ENCODE measurements at places on chromosomes 5 and 9.

DNA sequence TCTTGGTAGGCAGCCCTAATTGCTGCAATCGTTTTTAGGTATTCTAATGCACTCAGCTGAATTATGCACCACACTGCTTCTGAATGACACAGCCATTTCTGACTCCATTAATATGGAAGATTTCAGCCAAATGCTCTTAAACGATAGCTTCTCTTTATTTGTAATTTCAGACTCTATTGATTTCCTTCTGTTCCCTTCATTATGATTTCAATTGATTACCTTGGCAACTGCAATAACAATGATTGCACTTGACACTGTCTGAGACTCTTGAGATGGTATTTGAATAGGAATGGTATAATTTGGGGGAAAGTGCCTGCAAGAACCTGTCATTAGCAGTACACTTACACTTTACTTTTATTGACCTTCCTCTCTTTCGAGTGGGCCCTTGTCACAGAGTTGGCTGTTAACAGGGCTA is 296.1 kb upstream of the DMAC1 start:
- no peak for DNase-seq

GRCh38 chr5:108696951-108697715 is 50.6 kb upstream of the FER start:
- no peak for DNase-seq

DNA sequence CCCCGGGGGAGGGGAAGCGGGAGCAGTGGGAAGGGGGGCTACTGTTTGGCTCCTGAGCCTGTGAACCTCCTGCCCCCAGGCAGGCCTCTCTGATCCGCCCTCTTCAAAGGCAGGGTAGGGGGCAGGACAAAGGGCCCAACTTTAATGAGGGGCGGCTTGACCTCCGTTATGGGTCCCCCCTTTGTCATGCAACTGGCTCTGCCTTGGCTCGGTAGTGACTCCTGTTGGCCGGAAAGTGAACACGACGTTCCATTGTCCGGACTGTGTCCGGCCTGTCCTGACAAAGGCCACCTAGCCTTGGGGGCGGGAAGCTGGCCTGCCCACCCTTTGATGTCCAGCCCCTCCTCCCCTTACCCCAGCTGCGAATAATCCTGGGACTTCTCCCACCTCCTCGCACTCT is 1.3 kb downstream of the CDX1 start:
- DNase-seq = no peak

GRCh38 chr9:27347889-27348288 is 50.9 kb upstream of the EQTN start:
- no peak for DNase-seq

GRCh38 chr9:137666955-137667670 is 48.3 kb downstream of the EHMT1 start:
- no peak for DNase-seq

- no peak for DNase-seq
These were observed 28.4 kb downstream of the SLC6A18 start for GRCh38 chr5:1253456-1254105.

- no peak for DNase-seq
These were observed 344.8 kb downstream of the MTRR start for GRCh38 chr5:8213701-8214240.

- DNase-seq = no peak
These were observed 1574.5 kb upstream of the WWC1 start for GRCh38 chr5:166716856-166717492.

GRCh38 chr5:91245871-91246270 is 137.2 kb downstream of the ARRDC3 start:
- no peak for DNase-seq

DNA sequence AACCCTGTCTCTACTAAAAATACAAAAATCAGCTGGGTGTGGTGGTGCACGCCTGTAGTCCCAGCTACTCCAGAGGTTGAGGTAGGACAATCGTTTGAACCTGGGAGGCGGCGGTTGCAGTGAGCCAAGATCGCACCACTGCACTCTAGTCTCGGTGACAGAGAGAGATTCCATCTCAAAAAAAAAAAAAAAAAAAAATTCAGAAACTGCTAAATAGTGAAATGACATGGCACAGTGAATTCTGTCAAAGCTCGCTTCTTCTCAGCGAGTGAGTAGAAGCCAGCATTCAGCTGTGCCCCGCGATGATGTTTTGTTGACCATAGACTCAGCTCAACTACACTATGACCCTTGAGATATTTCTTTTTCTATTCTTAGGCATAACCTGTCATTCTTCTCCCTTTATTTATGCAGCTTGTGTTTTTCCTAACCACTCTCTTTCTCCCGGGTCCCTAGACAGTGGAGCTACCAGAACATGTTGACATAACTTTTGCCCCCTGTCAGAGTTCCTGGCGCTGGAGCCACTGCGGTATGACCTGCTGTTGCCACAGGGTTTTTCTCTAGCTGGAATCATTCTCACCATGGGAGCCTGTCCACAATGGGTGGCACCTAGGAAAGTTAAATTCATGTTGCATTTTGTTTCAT is 13.5 kb upstream of the IQGAP2 start:
- no peak for DNase-seq

DNA sequence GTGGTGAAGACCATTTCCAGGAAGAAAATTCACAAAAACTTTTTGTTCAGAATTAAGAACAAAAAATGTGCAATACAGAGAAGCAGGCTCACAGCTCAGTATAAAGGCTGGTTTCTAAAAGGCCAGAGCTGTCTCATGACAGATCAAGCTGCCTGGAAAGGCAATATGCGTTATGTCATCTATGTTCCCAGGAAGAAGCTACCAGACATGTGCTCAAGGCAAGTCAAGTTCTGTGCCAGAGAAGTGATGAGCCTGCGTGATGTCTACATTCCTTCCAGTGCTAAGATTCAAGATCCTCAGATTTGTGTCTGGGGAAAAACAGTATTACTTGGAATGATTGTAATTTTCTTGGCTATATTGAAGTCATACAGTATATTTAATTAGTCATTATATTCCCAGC is 104.3 kb downstream of the PDE4D start:
- no peak for DNase-seq

DNA sequence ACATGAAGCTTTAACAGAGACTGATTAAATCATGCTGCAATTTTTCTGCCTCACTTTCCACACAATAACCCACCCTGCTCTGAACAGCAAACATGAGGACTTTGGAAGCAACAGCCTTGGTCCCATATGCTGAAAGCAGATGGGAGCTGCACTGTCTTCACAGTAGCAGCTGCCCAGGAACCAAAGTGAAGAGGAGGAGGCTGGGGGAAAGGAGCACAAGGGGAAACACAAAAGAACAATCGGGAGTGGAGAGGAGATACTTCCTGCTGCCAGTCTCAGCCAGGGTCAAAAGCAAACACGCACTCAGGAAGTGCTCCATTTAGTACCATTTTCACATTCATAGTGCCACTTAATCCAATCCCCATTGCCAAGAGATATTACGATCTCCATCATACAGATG is 183.3 kb upstream of the PUM3 start:
- no peak for DNase-seq

- DNase-seq = no peak
These were observed 75.3 kb downstream of the HMGCR start for GRCh38 chr5:75412111-75412990.

DNA sequence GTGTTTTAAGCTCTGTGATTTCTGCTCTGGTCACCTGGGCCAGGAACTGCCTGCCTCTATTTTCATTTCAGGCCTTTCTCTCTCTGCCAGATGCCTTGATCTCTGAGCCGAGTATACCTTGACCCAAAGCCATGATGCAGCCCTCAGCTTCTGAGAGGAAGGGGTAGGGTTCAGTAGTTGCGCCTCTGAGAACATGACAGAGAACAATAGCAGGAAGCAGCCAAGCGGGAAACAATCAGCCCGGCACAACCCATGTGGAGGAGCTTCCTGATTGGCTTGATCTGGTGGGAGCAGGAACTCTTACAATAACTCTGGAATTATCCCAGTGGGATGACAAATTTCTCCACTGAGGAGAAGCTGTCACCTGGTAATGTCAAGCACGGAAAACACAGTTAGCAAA is 127.4 kb downstream of the PALM2AKAP2 start:
- peak; percentile 44 for DNase-seq

DNA sequence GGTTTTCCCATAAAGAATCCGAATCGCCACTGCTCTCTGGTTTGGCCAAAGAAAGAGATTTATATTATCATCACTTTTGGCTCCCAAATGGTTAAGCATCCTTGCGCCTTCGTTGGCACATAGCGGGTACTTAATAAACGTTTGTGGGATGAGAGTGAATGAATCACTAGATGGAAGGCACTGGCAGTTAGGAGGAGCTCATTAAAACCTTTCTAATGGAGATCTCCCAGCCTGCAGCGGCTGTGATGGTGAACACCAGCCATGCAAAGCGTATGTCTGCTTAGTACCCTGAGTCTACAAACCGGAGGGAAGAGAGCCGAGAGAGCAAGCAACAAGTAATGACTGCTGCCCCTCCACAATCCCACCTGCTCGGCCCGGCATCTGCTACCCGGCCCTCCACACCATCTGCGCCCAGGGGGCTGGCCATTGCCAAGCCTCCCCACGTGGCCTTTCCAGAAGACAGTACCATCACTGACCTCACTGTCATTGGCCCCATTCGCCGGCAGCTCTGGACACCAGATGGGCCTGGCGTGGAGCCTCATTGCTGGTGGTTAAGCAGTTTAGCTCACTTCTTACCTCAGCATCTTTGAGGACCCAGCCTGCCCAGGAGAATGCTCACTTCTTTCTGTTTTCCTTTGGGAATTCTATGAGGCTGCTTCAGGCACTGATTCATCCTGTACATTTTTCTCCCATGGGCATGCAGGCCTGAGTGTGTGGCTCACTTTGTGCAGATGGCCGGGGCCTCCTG is 39.3 kb upstream of the ANKRD33B start:
- DNase-seq = no peak

GRCh38 chr5:141003791-141004611 is 37.7 kb downstream of the PCDHAC2 start:
- no peak for DNase-seq

DNA sequence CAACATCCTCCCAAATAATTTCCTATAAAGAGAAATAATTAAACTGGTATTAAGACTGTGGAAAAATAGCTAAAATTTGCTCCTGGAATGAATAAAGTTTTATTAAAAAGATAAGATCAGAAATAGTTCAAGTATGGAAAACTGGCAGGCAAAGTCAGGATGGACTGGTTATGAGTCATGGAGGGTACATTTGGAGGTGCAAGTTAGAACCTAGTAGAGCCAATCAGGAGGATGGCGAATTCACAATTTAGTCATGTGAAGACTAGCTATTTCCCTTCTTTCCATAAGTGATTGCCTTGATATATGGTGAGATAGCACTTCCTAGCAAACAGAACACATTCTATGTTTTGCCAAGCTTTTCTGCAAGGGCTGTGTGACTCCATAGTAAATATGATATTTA is 1303.5 kb downstream of the EFNA5 start:
- DNase-seq = no peak

DNA sequence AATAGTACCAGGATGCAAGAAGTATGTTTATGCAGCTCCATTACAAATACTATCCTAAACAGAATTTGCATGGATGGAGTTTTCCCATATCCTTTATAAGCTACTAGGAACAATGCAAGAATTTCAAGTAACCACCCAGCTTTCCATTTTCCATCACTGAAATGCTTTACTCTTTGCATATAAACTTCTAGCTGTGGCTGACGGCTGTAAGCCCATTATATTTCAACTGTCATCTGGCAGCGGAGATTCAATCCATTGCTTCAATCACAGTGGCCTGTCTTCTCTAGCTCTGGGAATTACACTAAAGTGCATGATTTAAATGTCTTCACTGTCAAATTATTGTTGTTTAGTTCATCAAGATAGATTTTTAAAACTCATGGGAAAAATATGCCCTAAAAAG is 64.2 kb upstream of the PAM start:
- DNase-seq = no peak

DNA sequence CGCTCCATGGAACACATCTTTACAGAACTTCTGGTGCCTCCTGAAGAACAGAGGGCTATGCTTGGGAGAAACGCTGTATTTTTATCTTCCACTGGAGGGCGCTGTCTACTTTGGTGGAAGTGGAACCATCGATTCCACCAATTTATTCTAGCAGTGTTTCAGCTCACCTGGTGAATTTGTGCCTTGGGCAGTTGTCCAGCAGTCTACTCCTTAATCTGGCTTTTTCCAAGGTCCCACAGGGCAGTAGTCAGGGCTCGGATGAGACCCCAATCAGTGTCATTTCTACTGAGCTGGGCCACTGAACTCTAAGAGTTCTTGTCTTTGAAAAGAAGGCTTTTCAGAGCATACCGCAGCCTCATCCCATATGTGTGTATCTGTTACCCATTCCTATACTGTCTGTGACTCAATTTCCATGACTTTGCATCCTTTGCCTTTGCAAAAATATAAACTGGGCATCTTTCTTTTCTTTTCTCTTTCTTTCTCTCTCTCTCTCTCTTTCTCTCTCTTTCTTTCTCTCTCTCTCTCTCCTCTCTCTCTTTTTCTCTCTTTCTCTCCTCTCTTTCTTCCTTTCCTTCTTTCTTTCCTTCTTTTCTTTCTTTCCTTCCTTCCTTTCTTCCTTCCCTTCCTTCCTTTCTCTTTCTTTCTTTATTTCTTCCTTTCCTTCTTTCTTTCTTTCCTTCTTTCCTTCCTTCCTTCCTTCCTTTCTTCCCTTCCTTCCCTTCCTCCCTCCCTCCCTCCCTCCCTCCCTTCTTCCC is 138.4 kb upstream of the ZNF618 start:
- DNase-seq = peak; percentile 38

DNA sequence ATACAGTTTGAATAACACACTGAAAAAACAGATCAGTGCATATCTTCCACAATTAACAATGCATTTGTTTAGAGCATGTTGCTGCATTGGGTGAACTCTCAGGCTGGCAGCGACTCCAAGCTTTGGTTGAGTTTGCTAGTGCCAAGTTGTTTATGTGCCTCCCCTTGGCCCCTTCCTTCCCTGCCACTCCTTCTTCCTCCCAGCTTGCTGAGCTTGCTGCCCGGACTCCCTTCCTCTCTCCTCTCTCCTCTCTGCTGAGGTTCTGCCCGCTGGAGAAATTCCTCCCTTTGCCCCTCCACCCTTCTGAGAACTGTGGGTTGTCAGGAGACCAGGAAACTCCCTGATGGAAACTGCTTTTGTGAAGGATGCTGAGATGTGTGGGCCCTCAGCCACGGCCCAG is 247.3 kb downstream of the PDZD2 start:
- DNase-seq = no peak

- DNase-seq = no peak
These were observed 6.8 kb downstream of the SLC24A2 start for GRCh38 chr9:19782005-19782404.

DNA sequence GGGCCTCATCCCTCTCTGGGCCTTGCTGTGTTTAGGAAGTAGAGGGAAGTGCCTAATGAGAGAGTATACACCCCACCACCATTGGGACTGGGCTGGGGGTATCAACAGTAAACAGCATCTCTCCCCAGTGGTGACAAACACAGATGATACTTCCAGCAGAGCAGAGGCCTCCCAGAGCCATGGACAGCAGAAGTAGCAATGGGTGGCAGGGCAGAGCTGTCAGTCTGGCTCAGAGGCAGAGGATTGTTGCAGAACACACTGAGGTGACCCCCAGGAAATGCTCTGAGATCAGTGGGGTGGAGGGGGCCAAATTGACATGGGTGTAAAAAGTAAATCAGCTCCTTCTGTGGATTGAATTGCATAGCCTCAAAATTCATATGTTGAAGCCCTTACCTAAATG is 12.1 kb upstream of the P4HA2 start:
- no peak for DNase-seq

Data from GM20000 (cell line).